ENCODE measurements at places on chromosomes 4 and X. TPM values are rescaled to one million over a fixed set of nuclear protein-coding genes. Genes with fewer than 3 reads are reported as not detected.

DNA sequence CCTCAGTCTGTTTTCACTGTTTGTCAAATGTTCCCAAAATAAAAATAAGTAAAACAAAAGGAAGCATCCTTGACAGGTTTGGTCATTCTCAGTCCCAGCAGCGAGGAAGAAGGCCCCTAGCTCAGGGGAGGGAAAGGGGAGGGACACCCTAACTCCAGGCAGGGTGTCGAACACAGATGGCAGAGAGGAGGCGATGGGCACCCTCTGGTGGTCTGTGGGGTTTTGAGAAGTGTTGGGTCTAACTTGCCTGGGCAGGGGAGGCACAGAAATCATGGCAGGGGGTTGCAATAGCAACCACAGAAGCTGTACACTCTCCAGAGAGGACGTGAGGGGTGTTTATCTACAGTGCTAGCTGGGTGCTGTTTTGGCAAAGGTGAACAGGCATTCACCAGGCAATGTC, 229.8 kb upstream of the SFRP2 start:
- no peaks in the 10 kb centered on the region for H3K36me3 ChIP-seq
- DNase-seq = peak; percentile 22
- no peak overlapping the region for H3K27ac ChIP-seq

DNA sequence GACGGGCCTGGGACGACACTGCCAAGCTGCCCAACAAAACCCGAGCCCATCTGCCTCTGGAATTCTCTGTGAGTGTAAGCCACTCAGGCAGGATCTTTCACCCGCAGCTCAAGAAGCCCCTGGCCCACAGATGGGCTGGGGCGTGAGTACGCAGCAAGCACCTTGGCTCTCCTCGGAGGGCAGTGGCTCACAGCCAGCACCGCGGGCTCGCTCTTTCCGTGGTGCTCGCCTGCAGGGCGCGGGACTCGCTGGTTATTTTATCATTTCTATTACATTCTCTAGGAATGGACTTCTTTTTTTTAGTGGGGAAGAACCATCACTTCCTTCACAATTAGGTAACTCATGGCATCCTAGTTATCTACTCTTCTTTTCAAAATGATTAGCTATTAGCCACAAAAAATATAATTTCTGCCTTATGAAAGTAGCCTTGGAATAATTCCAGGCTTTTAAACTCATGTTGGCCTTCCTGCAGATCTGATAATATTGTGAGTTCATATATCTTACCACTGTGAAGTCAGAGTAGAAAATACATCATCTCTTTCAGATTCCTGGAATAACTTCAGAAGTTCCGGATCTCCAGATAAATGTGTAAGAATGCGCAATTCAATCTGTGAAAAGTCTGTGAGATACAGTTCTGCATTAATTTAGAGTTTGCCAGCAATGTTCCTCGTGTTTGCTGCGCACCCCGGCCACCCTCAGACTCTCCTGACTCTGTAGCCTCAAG, 68.6 kb downstream of the NAT8L start:
- no peak for DNase-seq
- H3K4me3 ChIP-seq = no peak overlapping the region
- H3K27ac ChIP-seq = no peak overlapping the region
- peaks cover 4% of the 10 kb centered on the region for H3K4me1 ChIP-seq
- H3K27me3 ChIP-seq = no peaks in the 10 kb centered on the region

DNA sequence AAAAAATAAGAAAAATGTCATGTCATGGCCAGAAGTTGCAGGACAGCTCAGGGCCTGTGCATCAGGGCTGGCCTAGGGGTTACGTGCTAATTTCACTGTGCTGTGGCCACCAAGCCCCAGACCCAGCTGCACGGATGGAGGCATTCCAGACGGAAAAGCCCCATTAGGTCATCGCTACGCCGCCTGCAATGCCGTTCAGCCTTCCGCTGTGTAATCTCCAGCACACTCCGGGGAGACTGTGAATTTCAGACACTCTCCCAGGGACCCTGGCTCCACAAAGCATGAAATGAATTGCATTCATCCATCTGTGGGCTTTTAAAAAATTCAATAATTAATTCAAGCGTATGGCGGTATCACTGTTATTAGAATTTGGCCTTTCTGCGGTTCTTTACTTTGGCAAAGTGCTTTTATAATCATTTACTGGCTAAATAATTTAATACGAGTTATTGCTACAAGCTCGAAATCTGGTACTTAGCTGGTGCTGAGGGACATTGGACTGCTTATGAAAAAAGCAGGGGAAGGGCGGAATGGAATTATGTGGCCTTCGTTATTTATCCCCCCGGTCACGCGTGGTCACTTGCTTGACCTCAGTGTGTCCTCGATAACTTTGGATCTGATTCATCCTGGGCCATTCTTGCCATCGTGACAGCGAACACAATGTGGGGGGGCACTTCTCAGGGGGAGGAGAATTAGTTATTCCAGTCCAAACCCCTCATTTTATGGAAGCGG, 9.0 kb upstream of the NSG1 start:
- no peak overlapping the region for H3K27ac ChIP-seq
- H3K4me1 ChIP-seq = no peaks in the 10 kb centered on the region
- no peaks in the 10 kb centered on the region for H3K36me3 ChIP-seq
- H3K4me3 ChIP-seq = no peak overlapping the region
- peaks cover 16% of the 10 kb centered on the region for H3K27me3 ChIP-seq
- DNase-seq = no peak

DNA sequence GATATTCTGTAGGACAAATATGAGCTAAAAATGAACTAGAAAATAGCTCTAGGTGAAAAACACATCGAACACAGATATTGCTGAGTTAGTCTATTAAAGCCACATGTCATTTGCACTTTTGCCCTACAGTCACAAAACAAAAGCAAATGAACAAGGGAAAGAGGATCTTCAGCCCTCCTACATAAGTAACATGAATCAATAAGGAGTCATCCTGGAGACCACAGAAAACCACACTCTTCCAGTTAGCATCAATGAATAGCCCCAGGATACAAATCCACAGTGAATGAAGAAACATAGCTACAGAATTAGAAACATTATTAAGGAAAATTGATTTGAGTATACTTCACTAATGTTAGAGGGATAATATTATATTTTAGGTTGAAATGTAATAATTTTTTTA, 311.4 kb downstream of the MAPK10 start:
- no peak overlapping the region for H3K27ac ChIP-seq
- DNase-seq = no peak
- H3K36me3 ChIP-seq = no peaks in the 10 kb centered on the region

DNA sequence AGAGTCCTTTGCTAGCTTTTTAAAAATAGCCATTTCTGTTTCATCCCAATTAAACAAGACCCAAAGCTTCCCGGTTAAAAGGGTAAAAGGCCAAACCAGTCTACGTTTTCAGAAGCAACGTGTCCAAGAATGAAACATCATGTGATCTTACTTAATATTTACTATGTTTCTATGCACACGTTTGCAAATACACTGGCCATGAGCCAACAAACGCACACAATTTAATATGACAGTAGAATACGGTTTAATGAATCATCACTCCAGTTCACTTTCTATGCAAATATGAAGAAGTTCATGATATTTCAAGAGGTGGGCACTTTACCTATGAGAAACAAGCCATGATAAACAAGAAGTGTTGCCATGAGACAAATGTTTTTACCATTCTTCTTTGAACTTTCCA, 4.3 kb downstream of the NR0B1 start:
- H3K27me3 ChIP-seq = peaks cover 9% of the 10 kb centered on the region
- no peak overlapping the region for H3K27ac ChIP-seq
- no peaks in the 10 kb centered on the region for H3K4me1 ChIP-seq
- no peak overlapping the region for H3K4me3 ChIP-seq

- H3K4me3 ChIP-seq = no peak overlapping the region
- peaks cover 26% of the 10 kb centered on the region for H3K27me3 ChIP-seq
- no peaks in the 10 kb centered on the region for H3K36me3 ChIP-seq
- no peak overlapping the region for H3K27ac ChIP-seq
Measured at GRCh38 chr4:159035570-159035969, 67.3 kb upstream of the RAPGEF2 start.

DNA sequence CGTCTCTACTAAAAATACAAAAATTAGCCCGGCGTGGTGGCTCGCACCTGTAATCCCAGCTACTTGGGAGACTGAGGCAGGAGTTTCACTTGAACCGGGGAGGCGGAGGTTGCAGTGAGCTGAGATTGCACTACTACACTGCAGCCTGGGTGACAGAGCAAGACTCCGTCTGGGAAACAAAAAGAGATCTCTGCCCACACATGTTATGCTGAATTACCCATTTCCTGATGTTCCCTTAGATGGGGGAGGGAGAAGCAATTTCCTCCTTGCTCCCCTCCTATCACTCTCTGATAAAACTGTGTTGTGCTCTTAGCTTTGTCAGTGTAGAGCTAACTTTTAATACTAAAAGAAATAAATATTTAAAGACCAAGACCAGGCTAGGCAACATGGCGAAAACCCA, 102.5 kb downstream of the LARP7 start:
- H3K4me1 ChIP-seq = peaks cover 10% of the 10 kb centered on the region
- DNase-seq = no peak
- H3K36me3 ChIP-seq = no peaks in the 10 kb centered on the region
- H3K27me3 ChIP-seq = no peaks in the 10 kb centered on the region
- H3K27ac ChIP-seq = no peak overlapping the region

- H3K36me3 ChIP-seq = no peaks in the 10 kb centered on the region
- H3K4me3 ChIP-seq = no peak overlapping the region
- no peak for DNase-seq
- H3K27me3 ChIP-seq = no peaks in the 10 kb centered on the region
Measured at GRCh38 chr4:139222215-139222614, 45.2 kb upstream of the ELF2 start.

DNA sequence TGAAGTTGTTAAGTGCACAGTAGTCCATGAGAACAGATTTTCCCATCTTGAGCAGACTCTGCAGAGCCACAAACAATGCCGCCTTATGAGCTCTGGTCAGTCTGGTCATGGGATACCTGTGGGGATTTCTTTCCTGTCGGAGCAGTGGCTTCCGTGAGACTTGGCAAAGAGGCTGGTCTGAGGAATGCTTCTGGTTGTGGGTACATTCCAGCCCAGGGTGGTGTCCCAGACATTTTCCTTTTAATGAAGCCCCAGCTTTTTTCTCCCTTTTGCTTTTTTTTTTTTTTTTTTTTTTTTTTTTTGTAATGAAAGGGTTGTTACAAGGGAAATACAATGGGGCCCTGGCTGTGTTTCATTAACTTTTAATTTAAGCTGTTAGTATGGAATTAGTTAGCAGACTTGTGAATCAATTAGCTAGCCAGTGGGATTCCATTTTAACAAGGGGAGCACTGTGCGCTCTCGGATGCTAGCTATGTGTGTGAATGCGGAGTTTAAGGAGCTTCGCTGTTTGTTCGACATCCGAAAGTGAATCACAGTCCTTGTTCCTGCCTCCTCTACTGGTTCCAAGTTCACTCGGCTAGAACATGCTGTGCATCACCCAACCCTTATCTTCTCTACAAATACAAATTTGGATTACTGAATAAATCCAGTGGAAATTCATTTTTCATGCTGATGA, 225.1 kb downstream of the CBR4 start:
- no peak overlapping the region for H3K27ac ChIP-seq
- H3K27me3 ChIP-seq = peaks cover 2% of the 10 kb centered on the region
- H3K4me3 ChIP-seq = no peak overlapping the region
- no peaks in the 10 kb centered on the region for H3K36me3 ChIP-seq

DNA sequence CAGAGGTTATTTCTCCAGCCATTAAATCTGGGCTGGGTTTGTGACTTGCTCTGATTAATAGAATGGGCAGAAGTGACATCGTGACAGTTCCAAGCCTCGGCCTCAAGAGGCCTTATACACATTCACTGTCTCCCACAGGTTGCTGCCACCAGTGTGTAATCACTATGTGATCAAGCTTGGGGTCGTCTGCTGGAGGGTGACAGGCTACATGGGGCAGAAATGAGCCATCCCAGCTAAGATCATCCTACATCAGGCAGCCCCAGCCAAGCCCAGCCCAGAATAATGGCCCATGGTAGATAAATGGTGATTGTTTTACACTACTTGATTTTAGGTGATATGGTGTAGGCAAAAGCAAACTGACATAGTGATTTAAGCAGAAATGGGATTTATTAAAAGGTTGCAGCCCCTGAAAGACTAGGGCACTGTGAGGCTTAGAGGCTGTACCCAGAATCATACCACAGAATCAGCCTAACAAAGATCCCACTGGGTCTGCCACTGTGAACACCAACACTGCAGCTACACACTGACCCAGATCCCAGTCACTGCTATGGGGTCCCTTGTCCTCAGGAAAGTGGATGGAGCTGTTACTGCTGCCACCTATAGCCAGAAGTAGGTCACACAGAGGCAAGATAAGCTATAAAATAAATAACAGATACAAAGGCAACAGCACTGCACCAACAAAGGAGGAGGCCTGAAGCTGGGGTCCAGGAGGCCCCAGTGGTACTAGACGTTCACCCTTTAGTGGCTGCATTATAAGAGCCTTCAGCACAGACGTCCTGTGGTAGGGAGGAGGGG, 159.6 kb upstream of the RBPJ start:
- H3K27me3 ChIP-seq = no peaks in the 10 kb centered on the region
- DNase-seq = no peak

DNA sequence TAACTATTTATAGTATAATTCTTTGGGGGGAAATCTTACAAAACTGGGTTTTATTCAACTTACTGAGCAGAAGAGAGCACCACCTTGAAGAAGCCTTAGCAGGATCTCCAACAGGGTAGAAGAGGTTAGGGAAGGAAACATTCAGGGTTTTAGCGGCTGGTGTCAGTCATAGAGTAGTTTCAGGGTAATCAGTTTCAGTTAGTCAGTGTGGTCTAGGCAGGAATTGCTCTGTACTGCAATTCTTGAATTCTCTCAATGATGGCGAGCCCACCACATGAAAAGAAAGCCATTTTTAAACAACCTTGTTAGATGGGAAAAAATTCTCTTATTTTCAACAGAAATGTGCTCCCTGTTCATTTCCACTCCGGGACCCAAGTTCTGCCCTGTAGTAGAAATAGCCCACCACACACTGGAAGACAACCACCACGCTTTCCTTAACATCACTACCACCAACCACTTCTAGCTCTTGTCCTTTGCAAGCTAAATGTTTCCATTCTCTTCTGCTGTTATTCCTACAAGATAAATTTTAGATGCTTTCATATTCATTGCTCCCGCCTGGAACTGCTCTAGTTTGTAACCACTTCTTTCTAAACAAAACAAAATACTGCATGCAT, 25.9 kb downstream of the COL25A1 start:
- no peak overlapping the region for H3K27ac ChIP-seq
- H3K4me3 ChIP-seq = no peak overlapping the region
- no peaks in the 10 kb centered on the region for H3K36me3 ChIP-seq
- H3K4me1 ChIP-seq = peaks cover 14% of the 10 kb centered on the region

The TCEAL3 gene
- 2.4 TPM for total RNA-seq

The AREG gene
- not detected for total RNA-seq

The MTMR1 gene
- 49.4 TPM for total RNA-seq

The NXF2 gene
- total RNA-seq = not detected

The NOCT gene
- 8.6 TPM for total RNA-seq

The MAB21L2 gene
- not detected for total RNA-seq

The GIMD1 gene
- total RNA-seq = not detected

The CNKSR2 gene
- total RNA-seq = 11.1 TPM

The RBM47 gene
- total RNA-seq = 0.66 TPM

Data from activated CD8-positive, alpha-beta T cell treated with anti-CD3 and anti-CD28 coated beads, Interleukin-2, amount 10 ng/mL, durations not matched to agents 7 days and 5 days (primary cell).